Stimulated activated CD4-positive, alpha-beta T cell treated with anti-CD3 and anti-CD28 coated beads, Interleukin-4, amount 100 ng/mL, for 4 hours (primary cell): ENCODE measurements at places on chromosomes 1 and 21.

GRCh38 chr1:192539297-192540092, 36.1 kb upstream of the RGS1 start:
- DNase-seq, result no peak

GRCh38 chr1:203596673-203597210, 29.9 kb upstream of the ATP2B4 start:
- no peak for DNase-seq

DNA sequence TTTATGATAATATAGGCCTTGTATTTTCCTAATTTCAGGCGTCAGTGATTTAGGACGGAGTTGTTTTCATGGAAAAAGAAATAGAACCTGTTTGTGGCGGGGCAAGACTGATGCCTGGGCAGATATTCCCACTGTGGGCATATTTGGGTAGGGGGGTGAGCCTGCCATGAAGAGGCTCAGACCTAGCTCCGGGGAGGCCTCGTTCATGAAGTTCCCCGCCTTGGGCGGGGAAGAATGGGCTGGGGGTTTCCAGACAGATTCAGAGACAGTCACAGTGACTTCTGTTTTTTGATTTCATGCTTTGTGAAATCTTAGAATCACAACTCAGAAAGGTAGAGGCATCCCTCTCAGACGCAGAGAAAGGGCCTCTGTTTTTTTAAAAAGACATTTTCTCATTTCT, 36.1 kb downstream of the RUNX3 start:
- DNase-seq, result no peak

GRCh38 chr1:215476541-215476940, 90.6 kb upstream of the KCTD3 start:
- DNase-seq, result no peak

GRCh38 chr1:153771841-153772593, 3.2 kb upstream of the SLC27A3 start:
- no peak for DNase-seq

DNA sequence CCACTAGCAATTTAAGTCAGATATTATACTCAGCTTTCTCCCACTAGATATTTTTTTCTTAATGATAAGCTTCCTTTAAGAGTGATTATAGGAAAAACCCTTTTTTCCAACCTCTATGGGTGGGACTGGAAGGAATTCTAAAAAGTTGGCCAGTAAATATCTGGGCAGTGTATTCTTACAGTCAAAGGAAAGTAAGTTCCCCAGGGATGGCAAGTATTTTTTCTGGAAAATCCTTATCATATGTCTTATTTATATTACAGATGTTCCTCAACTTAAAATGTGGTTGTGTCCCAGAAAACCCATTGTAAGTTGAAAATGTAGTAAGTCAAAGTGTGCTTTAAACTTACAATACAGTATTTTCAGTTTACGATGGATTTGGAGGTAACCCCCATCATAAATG, 29.2 kb downstream of the CMPK1 start:
- DNase-seq, result no peak

DNA sequence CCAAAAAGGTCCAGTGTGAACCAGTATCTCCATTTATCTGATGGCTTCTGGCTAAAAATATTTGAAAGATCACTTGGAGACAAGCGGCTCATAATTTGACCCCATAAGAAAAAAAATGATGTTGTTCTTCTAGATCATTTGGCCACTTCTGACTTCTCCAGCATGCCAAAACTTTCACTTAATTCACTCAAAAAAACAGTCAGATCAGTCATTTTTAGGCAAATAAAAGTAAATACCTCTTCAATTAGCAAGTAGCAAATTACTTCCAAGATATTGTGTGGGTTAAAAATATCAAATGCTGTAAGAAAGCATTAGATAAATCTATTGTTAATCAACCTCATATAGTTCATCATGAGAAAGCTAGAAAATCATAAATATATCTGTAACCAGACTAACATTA, 106.0 kb downstream of the ZC3H11B start:
- no peak for DNase-seq

- no peak for DNase-seq
These were observed 7.6 kb downstream of the SOD1 start for GRCh38 chr21:31667132-31667531.

DNA sequence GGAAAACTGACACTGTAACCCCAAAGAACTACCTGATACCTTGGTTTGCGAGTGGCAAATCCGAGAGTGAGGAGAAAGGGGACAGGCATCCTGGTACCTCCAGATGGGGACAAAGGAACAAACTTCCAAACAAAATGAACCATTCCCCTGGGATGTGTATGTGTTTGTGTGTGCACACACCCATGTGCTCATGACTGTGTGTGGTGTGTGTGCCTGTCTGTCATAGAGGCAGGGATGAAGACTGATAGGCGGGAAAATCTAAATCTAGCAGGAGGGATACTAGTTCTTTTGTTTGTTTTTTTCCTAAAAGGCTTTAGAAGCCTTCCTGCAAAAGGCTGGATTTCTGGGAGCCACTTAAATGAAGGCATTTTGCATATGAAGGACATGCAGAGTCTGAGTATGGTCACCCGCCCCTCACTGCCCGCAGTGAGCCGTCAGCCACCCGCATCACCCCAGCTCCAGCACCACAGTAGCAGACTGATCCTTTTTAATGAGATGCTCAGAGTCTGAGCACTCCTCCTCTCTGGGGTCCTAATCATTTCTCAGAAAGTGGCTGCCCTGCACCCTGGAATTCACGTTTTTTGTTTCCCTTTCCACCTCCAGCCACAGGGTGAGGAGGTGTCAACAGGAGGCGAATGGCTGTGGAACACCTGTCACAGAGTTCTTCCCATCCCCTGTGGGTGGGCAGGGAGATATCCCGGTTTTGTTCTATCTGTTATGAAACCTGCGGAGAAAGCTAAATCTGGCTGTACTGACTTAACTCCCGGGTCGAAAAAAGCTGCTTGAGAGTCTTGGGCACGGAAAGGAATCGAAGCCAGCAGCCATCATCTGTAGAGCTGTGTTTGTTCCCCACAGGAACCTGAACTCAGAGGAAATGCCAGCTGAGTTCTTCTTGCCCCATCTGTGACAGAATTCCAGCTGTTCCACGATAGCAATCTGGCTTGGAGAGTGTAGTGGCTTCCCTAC, 34.9 kb downstream of the UTP25 start:
- DNase-seq, result no peak

GRCh38 chr1:169999331-169999741, 75.2 kb downstream of the KIFAP3 start:
- no peak for DNase-seq

DNA sequence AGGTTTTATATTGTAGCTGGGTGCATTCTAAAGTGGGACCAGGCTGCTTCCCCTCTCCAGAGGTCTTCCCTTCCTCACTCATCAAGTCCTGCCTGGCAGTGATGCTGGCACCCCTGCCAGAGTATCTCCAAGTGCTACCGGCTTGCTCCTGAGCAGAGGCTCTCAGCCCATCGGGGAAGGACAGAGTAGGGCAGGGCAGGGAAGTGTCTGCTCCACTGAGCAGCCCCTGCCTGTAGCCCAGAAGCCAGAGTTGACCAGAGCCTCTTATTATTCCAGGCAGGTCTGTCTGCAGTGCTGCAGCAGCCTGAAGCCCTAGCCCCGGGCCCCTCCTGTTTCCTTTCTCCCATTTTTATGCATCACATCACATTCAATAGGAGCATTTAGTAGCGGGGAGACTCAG, 51.1 kb downstream of the ATP2B4 start:
- no peak for DNase-seq

DNA sequence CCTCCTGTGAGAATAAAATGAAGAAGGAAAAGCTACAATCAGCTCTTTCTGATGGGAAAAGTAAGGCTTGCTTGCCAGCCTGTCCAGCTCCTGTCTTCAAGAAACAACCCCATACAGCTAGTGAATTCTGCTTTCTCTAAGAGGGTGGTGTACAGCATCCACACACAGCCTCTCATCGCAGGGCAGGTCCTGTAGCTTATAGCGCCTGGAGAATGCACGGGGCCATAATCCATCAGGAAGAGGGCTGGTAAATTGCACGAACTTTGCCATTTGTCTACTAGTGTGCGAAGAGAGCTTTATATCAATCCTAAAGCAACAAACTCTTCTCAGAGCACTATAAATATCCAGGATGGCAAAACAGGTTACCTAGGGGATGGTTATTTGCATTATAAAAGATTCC, 83.3 kb upstream of the SAMSN1 start:
- no peak for DNase-seq

- no peak for DNase-seq
These were observed 109.7 kb upstream of the SYT6 start for GRCh38 chr1:114263343-114263742.

DNA sequence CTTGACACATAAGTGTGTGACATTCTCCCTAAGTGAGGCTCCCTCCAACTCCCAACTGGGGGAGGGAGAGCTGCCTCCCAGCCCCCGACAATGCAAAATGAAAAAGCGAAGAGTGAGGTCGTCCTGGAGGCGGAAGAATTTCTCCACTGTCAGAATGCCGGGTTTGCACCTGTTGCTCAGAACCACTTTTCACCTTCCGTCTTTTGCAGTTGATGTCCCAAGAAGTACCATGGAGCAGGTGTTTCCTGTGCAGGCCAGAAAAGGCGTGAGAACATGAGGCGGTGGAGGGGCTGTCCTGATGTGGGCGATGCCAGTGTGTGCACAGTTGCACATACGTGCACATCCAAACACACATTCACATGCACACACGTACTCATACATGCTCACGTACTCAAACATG, 158.6 kb upstream of the AJAP1 start:
- no peak for DNase-seq

DNA sequence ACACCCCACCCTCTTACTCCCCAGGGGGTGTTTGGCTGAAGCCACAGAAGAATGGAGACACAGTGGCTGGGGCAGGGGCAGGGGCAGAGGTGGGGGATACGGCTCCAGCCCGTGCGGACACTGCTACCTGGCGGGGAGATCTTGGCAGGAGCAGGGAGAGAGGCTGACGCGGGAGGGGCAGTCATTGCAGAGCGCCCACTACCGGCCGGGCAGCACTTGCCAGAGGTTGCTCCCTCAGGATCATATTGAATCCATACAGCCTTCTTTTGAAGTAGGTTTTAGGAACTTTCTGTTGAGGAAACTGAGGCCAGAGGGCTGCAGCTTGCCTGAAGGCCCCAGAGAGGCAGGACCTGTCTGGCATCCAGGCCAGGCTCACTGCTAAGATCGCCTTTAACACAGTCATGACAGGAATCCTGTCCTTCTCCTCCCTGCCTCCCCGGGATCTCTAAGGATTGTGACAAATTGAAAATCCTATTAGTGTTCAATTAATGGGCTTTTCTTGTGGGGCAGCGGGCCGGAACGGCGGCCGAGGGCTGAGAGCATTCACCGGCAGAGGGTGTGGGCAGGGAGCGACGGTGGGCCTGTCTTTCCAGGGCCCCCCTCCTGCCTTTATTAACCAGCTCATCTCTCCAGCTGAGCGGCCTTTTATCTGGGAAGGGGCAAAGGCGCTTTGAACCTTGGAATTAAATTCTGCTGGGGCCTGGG, 65.5 kb upstream of the WNT4 start:
- no peak for DNase-seq

DNA sequence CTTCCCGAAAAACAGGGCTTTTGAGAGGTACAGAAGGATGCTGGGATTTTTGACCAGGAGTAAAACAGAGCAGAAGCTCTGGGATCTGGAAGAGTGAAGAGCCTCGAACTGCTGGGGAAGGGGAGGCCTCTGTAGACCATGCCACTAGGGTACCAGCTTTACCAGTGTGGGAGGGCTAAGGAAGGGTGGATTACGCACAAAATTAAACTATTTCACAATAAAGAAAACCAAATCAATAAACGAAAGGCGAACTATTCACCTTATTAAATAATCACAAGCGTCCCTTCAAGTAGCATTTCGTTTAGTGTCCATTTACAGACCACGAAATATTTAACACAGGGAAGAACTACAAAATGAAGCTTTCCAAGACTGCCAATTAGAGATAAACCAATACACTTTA, 723 bp downstream of the CZIB start:
- no peak for DNase-seq

DNA sequence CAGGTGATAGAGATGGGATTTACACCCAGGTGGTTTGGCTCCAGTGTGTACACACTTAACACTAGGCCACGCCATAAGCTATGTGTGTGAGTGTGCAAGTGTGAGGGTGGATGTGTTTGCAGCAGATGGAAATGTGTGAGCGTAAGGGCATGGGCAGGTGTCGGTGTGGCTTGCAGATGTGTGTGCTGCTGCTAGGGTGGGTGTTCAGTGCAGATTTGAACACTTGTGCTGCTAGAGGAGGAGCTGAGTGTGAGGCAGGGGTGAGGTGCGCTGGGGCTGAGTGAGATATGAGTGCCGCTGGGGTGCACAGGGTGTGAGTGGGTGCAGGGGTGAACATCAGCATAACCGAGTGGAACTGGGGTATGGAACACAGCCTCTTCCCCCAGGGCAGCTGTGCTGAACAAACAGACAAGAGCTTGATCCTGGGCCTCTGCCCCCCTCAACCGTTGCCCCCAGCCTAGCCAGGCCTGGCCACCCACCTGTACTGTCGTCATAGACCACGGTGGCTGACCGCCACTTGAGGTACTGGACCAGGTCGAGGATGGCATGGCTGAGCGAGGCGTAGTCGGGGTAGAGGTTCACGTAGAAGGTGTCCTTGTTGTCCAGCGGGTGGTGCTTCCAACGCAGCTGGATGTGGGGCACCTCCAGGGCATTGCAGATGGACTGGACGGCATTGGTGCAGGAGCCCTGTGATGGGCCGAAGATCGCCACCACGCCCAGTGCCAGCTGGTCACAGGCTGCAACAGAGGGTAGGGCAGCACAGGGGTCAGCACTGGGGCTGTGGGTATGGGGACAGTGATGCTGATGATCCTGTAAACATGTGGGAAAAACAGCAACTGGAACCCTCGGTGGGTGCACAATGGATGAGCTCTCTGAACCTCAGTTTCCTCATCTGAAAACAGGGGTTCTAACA, 153.9 kb downstream of the GRIK3 start:
- DNase-seq, result no peak

- no peak for DNase-seq
These were observed 62.4 kb downstream of the KIRREL1 start for GRCh38 chr1:158055854-158056253.

- DNase-seq, result no peak
These were observed 487.1 kb downstream of the KCNT2 start for GRCh38 chr1:196121181-196121580.

DNA sequence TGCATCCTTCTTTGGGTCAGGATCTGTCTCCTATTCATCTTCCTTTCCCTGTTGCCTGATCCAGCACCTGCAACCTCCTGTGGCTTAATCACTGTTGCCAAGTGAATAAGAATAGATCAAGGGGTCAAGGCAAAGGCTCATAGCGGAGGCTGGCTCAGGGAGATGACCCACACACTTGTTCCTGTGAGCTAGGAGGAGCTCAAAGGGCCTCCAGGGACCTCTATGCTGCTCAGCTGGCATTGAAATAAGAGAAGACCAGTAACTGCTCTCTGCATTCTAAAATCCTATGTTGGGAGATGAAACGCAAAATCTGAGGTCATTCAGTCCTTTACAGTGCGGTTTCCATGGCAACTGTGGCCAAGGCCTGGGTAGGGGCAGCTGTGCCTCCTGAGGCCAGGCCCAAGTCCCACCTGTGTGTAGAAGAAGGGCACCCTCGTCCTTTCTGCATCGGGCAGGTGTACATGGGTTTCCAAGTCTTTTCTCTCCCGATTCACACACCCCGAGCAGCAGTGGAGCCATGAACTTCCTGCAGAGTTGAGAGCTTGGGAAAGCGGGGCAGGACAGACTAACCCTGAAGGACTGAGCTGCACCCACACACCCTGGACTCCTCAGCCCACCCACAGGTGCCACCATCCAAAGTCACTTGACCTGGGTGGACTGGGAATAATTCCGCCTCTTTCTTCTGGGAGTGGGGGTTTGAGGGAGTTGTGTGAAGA, 27.8 kb upstream of the STUM start:
- DNase-seq, result no peak

GRCh38 chr1:152855661-152856060, 4.1 kb upstream of the LCE7A start:
- no peak for DNase-seq
